Lung (tissue), 17 donors: ENCODE measurements at places on chromosomes 2 and 18. TPM values are rescaled to one million over a fixed set of nuclear protein-coding genes. Genes with fewer than 3 reads are reported as not detected.

The ALLC gene
- polyA plus RNA-seq, result not detected

GRCh38 chr2:60495041-60495625, 58.3 kb downstream of the BCL11A start:
- no peaks in the 10 kb centered on the region for H3K36me3 ChIP-seq
- H3K4me3 ChIP-seq, result no peak overlapping the region
- no peaks in the 10 kb centered on the region for H3K4me1 ChIP-seq
- H3K27me3 ChIP-seq, result no peaks in the 10 kb centered on the region
- no peak for DNase-seq
- no peak overlapping the region for H3K27ac ChIP-seq

DNA sequence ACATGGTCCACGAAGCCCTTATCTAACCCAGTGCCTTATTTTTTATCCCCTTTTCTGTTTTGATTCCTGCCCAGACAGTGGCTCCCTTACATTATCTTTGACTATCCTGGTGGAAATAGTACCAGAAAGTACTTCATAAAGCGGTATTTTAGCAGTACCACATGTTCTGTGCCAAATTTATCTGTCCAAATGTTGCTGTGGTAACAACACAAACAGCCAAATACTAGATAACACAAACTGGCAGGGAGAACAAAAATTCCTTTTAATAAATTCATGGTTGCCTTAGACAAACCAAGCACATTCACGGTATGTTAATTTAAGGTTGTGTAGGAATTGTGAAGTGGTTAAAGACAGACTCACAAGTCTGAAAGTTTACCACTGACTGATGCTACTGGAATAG, 187.9 kb upstream of the LHCGR start:
- no peak overlapping the region for H3K4me3 ChIP-seq
- no peak overlapping the region for H3K27ac ChIP-seq
- no peak for DNase-seq
- H3K4me1 ChIP-seq, result peaks cover 2% of the 10 kb centered on the region

The FMNL2 gene
- 31.2 TPM for polyA plus RNA-seq

DNA sequence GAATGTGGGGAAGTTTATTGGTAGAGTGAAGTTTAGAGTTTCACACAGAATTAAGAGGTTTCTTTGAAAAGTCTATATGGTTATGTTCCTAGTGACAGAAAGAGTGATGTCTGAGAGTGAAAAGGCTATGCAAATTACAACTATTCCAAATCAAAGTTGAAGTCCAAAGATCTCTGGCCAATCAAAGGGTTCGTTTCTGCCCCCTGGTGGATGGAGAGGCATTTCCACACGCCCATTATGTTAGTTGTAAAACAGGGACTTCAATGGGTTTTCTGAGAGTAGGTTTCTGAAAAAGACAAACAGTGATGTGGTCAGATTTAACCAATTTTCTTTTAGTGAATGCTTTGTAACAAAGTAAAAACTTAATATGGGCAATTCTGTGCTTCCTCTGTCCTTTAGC, 441.5 kb upstream of the POU3F3 start:
- no peak overlapping the region for H3K4me3 ChIP-seq
- H3K4me1 ChIP-seq, result no peaks in the 10 kb centered on the region
- peak; percentile 55 for DNase-seq

GRCh38 chr2:100882645-100883613, 63.0 kb downstream of the NPAS2 start:
- H3K36me3 ChIP-seq, result no peaks in the 10 kb centered on the region
- H3K27me3 ChIP-seq, result no peaks in the 10 kb centered on the region
- no peak for DNase-seq

The GLI2 gene
- polyA plus RNA-seq, result 1.1 TPM

- no peak overlapping the region for H3K4me3 ChIP-seq
- H3K27ac ChIP-seq, result peak overlapping the region; percentile 38
- no peak for DNase-seq
- no peaks in the 10 kb centered on the region for H3K36me3 ChIP-seq
- H3K27me3 ChIP-seq, result no peaks in the 10 kb centered on the region
- H3K4me1 ChIP-seq, result peaks cover 45% of the 10 kb centered on the region
Observed at GRCh38 chr2:20596193-20596972, 54.5 kb downstream of the HS1BP3 start.

GRCh38 chr18:77749089-77749488, 499.4 kb downstream of the GALR1 start:
- H3K4me3 ChIP-seq, result no peak overlapping the region
- no peaks in the 10 kb centered on the region for H3K27me3 ChIP-seq
- H3K36me3 ChIP-seq, result no peaks in the 10 kb centered on the region
- no peak overlapping the region for H3K27ac ChIP-seq
- DNase-seq, result no peak
- no peaks in the 10 kb centered on the region for H3K4me1 ChIP-seq
